ENCODE measurements at places on chromosomes 6 and 20.

DNA sequence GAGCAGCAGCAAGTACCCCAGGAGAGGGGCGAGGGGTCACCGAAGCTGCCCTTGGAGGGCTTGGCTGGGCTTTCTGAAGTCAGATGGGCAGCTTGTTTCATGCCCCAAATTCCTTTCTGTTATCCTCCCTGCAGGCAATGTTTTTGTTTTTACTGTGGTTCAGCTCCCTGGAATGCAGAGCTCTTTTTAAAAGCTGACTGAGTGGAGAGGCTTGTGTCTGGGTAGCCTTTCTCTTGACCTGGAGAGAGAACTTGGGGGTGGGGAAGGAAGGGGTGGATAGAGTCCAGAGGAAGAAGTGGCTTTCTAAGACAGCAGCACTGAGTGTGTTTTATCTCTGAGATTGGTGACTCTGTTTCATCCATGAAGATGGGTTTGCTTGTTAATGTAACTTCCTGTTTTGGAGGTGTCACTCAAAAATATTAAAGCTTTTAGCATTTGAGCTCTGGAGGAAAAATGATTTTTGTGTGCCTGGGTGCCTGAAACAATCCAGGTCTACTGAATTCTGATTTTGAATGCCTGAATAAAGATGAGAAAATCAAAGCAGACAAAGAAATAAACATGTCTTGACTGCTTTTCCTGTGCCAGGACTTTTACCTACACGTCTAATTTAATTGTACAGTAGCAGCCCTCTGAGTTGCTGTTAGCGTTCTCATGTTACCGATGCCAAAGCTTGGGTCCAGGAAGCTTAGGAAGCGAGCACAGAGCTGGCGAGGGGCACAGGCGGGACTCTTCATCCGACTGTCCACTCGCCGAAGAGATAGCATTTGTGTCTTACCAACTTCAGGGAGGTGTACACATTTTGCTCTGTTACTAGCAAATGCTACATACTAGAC, 78.2 kb upstream of the EEF1E1 start:
- no peak for DNase-seq

DNA sequence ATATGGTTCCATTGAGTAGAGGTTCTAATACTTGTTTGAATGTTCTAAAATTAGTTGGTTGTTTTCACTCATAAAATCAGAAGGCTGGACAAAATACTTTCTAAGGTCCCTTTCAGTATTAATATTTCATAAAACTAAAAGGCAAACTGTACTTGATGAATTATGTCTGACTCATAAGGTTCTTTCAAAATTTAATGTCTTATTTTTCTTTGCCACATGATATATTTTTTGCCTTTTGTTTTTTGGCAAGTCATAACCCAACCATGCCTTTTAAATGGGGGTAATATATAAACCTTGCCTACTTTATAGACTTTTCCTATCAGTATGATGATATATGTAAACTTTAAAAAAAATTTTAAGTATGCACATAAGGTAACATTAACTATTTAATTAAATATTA, 244.7 kb downstream of the PTPRK start:
- no peak for DNase-seq

- no peak for DNase-seq
Observed at GRCh38 chr20:40865095-40865494, 163.5 kb upstream of the TOP1 start.

- no peak for DNase-seq
Observed at GRCh38 chr6:91970700-91971099, 1383.8 kb upstream of the MAP3K7 start.

- no peak for DNase-seq
Observed at GRCh38 chr20:61860260-61860987, 205.3 kb downstream of the TAF4 start.

GRCh38 chr20:23583526-23583925, 15.2 kb upstream of the CST9L start:
- no peak for DNase-seq

- no peak for DNase-seq
Observed at GRCh38 chr6:45895569-45895968, 120.1 kb downstream of the CLIC5 start.

GRCh38 chr6:83226517-83226916, 33.4 kb downstream of the RWDD2A start:
- DNase-seq: no peak

GRCh38 chr6:113475392-113475791, 381.8 kb upstream of the MARCKS start:
- no peak for DNase-seq

GRCh38 chr6:20211037-20211940, 980 bp downstream of the MBOAT1 start:
- no peak for DNase-seq

- DNase-seq: no peak
Observed at GRCh38 chr20:19361790-19362189, 149.3 kb downstream of the SLC24A3 start.

GRCh38 chr20:39800111-39800510, 838.0 kb downstream of the DHX35 start:
- DNase-seq: no peak

GRCh38 chr20:9617940-9618339, 103.5 kb downstream of the LAMP5 start:
- no peak for DNase-seq

DNA sequence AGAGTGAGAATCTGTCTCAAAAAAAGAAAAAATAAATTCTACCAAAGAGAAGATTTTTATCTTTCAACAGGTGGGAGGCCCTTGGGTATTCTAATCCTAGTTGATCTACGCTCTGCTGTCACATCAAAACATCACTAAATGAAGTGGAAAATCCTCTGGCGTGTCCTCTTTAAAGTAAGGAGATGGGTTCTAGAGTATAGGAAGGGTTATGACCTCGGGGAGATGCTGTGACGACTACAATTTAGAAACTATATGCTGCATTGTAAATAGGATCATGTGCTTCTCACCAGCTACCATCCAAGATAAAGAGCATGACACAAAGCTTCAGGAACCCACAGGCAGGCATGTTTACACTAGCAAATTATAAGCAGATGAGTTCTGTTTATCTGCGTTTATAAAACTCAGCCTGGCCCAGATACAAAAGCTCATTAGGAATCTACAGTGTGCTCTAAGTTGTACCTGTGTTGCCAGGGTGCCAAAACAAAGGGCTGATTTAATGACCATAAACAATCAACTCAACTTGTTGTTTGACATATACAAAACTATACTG, 197.1 kb upstream of the PLN start:
- no peak for DNase-seq

- DNase-seq: no peak
Observed at GRCh38 chr6:63268574-63268973, 51.2 kb downstream of the LGSN start.

GRCh38 chr20:48298851-48299484, 513.7 kb upstream of the SULF2 start:
- no peak for DNase-seq

DNA sequence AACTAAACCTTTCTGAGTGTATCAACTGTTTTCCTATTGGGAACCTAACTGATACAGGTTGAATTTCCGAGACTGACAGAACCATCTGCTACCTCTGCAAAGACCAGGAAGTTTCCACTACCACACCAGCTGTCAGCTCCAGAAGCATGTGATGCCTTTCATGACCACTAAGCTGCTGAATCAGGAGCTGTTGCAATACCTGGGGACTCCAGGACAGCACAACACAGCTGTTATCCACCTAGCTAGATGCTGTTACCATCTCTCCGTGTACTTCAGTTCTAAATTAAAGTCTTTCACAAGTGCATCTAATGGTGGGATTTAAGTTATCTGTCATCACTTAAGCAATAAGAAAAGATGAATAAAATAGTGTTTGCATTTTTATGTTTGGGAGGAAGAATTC, 158.2 kb upstream of the IMPG1 start:
- no peak for DNase-seq

DNA sequence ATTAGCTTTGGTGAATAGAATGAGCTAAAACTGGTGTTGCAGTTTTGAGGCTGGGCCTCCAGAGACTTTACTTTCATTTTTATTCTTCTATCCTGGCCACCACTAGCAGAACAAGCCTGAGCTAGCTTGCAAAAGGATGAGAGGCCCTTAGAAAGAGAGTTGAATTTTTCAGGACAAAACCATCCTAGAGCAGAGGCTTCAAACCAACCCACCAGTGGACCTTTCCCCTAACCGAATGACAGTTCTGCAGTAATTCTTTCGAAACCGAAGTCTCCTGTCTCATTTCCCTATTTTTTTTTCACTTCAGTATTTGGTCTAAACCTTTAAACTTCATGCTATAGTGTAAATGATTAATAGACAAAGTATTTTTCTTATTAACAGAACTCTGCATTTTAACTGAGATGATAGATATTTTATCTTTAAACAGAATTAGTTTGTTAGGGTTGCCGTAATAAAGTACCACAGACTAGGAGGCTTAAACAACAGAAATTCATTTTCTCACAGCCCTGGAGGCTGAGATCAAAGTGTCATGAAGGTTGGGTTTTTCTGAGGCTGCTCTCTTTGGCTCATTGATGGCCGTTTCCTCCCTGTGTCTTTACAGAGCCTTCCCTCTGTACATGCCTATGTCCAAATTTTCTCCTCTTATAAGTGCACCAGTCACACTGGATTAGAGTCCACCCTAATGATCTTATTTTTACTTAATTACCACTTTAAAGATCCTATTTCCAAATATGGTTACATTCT, 80.6 kb upstream of the PAK5 start:
- DNase-seq: no peak

- no peak for DNase-seq
Observed at GRCh38 chr6:45543298-45544235, 165.8 kb upstream of the SUPT3H start.

- no peak for DNase-seq
Observed at GRCh38 chr6:135117413-135117968, 62.9 kb upstream of the HBS1L start.

- no peak for DNase-seq
Observed at GRCh38 chr20:2357114-2357513, 23.6 kb upstream of the TGM6 start.

DNA sequence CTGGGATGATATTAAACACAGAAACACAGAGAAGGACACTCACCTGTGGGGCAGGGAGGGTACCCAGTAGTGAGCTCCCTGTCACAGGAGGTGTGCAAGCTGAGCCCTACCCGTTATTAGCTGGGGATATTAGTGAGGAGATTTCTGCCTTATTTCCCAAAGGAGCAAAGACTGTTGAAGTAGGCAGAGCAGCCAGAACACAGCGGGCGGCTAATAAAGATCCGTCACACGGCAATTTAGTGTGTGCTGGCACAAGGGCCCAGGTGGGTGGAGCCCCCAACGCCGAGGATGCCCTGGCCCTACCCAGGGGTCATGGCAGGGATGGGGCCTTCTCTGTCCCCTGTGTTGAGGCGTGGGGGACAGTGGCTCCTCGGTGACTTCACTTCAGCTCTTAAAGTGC, 8.3 kb downstream of the VSTM2L start:
- no peak for DNase-seq

- DNase-seq: no peak
Observed at GRCh38 chr6:117549611-117550010, 52.7 kb downstream of the GOPC start.

- no peak for DNase-seq
Observed at GRCh38 chr6:21003780-21004541, 469.7 kb downstream of the CDKAL1 start.

DNA sequence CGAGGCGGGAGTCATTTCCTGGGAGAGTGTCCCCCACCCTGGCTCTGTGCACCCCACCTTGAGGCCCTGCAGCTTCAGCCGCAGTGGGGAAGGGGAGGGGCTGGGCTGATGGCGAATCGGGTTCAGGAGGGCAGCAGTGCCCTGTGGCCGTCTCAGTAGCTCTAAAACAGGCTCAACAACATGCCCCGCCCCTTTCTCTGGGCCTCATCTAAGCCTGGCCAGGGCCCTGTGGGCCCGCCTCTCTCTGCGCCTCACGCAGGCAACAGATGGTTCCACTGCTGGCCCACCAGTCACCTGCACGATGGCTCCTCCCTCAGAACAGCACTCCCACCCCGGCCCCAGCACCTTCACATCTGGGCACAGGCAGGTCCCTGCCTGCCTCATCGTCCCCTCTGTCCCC, 30.2 kb downstream of the CHRNA4 start:
- no peak for DNase-seq

GRCh38 chr6:36862164-36862847, 12.3 kb downstream of the PPIL1 start:
- DNase-seq: no peak

GRCh38 chr6:130725551-130725950, 101.7 kb upstream of the SMLR1 start:
- no peak for DNase-seq

DNA sequence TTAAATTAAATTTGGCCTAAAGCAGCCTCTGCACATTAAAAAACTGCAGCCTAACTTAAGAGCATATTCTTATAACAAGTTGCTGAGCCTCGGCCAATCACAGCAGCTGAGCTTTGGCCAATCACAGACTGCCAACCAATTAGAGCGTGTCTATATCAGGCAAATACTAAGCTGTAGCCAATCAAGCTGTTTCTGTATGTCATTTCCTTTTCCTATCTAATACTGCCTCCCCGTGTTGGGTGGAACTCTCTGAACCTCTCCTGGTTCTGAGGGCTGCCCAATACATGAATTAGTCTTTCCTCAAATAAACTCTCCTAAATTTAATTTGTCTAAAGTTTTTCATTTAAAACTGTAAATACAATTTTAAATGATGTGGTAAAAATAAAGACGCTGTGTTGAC, 3.9 kb upstream of the TMEM244 start:
- no peak for DNase-seq

- DNase-seq: no peak
Observed at GRCh38 chr20:4919047-4919704, 82.1 kb downstream of the SLC23A2 start.

DNA sequence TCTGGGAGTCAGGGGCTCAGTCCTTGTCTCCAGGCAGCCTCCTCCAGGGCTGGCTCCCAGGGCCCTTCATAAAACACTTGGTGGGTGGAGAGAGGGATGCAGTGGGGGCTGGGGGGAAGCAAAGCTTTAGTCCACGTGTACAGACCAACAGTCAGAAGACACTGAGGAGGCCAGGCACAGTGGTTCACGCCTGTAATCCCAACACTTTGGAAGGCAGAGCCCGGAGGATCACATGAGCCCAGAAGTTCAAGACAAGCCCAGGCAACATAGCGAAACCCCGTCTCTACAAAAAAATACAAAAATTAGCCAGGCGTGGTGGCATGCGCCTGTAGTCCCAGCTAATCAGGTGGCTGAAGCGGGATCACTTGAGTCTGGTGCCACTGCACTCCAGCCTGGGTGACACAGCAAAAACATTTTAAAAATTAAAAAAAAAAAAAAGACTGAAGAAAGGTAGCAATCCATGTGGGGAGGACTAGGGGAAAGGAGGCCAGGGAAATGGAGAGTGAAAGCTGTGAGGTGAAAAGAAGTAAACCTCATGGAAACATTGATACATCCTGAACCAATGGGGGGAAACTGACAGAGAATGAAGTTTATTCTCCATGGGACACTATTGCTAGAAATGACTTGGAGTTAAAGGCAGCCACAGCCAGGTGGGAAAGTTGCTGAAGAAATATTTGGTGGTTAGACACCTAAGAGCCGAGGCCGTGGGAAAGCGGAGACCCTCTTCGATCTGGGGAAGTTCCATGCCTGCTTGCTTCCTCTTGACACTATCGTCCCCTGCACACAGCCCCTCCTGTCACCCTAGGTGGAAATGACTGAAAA, 35.4 kb downstream of the PIM1 start:
- DNase-seq: no peak

- DNase-seq: no peak
Observed at GRCh38 chr6:15620611-15621010, 42.2 kb downstream of the DTNBP1 start.

- no peak for DNase-seq
Observed at GRCh38 chr20:52991830-52992229, 19.7 kb downstream of the TSHZ2 start.

- DNase-seq: no peak
Observed at GRCh38 chr6:1630771-1631217, 21.1 kb downstream of the FOXC1 start.

GRCh38 chr20:10508060-10508459, 73.0 kb downstream of the SLX4IP start:
- no peak for DNase-seq

GRCh38 chr6:113610377-113610988, 246.7 kb upstream of the MARCKS start:
- no peak for DNase-seq

All from stimulated activated CD8-positive, alpha-beta memory T cell treated with anti-CD3 and anti-CD28 coated beads, Interleukin-4, amount 100 ng/mL, for 4 hours (primary cell).